ENCODE measurements at places on chromosomes 6 and 20.

DNA sequence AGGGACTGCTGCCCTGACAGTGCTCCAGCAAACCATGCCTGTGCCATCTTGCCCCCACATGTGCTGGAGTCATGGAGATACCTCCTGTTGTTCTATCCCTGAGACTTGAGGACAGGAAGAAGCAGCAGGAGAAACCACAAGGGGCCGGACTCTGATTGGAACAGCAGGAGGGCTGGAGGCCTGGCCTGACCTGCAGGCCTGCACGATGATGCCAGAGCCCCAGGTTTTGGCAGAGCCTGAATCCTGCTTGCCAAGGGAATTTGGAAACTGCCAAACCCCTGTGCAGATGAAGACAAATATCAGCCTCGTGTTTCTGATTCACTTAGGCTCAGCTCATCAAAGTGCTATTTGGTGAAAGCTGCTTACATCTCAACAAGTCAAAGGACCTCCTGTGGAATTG, 177.6 kb downstream of the MAFB start:
- no peak for DNase-seq

- DNase-seq, result peak; percentile 94
These were observed 7.1 kb downstream of the RBM38 start for GRCh38 chr20:57398231-57398821.

DNA sequence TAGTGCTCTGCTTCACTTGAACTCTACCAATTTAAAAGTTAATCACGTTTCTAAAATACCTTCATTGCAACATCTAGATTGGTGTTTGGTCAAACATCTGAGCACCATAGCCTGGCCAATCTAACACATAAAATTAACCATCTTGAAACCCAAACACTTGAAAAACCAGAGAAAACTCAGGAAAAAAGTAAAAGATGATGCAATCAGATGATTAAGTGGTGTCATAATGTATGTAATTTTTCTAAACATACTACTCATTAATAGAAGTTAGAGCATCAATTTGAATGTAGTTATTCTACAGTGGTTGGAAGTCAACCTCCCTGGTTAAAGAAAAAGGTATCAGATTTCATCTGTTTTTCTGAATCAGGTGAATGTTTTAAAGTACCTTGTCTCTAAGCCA, 228.6 kb upstream of the ID4 start:
- DNase-seq, result no peak

GRCh38 chr6:118708055-118708454, 56.7 kb upstream of the CEP85L start:
- peak; percentile 22 for DNase-seq

DNA sequence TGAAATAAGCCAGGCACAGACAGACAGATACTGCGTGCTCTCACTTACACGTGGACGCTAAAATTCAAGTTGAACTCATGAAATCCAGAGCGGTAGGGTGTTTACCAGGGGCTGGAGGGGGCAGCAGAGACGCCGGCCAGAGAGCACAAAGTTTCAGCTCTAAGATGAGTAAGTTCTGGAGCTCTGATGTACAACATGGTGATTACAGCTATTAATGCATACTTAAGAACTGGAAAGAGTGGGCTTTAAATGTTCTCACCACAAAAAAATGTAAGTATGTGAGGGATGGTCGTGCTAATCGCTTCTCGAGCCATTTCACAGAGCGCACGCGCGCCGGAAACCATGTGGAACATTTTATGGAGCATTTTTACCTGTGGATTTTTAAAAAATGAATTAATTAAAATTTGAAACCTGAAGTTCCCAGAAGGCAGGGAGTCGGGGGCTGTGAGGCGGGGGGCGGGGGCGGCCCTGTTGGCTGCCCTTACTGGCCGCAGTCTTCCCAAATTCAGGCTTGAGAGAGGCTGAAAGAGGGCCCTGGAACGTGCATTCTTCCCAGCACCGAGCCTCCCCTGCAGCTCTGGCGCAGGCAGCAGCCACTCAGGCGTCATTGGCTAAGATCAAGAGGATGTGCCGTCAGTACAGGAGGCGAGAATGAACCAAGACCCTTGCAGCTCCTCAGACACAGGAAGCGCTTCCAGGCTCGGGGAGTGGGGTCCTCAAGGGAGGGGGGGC, 8.5 kb upstream of the SLCO4A1 start:
- DNase-seq, result no peak

DNA sequence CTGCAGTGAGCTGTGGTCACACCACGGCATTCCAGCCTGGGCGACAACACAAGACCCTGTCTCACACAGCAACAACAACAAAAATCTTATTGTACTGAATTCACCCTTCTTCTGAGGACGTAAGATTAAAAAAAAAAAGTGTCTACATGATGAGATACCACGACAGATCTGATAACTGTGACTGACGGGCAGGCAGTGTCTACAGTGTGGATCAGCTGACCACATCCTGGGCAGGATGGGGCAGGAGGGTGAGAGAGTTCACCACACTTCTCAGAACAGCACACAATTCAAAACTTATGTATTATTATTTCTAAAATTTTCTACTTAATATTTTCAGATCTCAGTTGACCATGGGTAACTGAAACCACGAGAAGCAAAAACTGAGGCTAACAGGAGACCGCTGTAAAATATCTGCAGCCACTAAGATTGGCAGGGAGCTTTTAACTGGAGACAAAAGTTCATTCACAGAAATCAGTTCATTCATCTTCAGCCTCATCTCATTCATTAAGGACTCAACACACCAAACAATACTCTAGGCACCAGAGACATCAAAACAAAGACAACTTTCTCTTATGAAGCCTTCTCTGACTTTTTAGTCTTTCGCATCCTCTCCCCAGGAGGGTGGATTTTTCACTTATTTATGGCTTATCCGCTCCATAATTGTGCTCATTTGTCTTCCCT, 15.7 kb upstream of the NHSL1 start:
- DNase-seq, result peak; percentile 50

GRCh38 chr6:85460154-85460920, 10.5 kb downstream of the NT5E start:
- no peak for DNase-seq

DNA sequence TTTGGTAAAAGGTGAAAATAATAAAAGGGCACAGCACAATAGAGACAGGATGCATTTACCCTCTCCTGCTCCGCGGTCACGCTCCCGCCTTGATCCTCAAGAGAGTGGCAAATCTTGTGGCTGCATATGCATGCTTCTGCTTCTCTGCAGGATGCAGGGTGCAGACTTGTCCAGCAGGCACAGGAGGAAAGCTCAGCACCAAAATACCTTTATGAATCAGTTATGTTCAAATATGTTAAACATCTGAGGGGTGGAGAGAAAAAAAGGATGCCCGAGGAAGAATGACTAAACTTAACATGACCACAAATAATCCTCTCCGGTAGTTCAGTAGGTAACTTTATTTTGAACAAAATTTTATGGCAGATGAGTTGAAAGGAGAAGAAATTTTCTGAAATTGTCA, 366.1 kb upstream of the SOX4 start:
- no peak for DNase-seq

- DNase-seq, result no peak
These were observed 185.7 kb downstream of the SASH1 start for GRCh38 chr6:148528292-148528691.

DNA sequence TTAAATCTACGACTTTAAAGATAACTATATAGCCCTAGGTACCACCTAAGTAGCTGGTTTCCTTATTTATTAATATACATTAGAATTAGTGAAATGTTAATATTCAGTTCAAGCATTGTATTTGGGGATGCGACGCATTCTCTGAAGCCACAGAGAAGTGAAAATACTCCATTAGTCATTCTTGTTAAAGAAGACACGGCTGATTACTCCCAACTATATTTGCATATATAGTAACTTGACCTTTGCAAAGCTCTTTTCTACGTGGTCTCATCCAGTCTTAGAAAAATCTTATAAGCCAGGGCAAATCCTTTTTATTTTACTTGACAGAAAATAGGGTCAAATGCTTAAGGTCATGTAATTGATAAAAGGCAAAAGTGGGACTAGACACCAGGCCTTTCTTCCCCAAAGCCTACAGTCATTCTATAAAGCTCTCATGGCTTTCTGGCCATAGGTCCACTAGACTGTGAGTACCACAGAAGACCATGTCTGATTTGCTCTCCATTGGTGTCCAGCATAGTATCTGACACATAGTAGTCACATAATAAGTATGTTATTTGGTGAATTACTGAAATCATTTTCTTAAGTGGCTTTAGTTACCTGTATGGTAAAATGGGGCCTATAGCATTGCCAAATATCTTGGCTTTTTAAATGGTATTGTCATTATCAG, 11.3 kb downstream of the ZHX3 start:
- no peak for DNase-seq

GRCh38 chr6:143370812-143371370, 79.6 kb downstream of the ADAT2 start:
- no peak for DNase-seq

DNA sequence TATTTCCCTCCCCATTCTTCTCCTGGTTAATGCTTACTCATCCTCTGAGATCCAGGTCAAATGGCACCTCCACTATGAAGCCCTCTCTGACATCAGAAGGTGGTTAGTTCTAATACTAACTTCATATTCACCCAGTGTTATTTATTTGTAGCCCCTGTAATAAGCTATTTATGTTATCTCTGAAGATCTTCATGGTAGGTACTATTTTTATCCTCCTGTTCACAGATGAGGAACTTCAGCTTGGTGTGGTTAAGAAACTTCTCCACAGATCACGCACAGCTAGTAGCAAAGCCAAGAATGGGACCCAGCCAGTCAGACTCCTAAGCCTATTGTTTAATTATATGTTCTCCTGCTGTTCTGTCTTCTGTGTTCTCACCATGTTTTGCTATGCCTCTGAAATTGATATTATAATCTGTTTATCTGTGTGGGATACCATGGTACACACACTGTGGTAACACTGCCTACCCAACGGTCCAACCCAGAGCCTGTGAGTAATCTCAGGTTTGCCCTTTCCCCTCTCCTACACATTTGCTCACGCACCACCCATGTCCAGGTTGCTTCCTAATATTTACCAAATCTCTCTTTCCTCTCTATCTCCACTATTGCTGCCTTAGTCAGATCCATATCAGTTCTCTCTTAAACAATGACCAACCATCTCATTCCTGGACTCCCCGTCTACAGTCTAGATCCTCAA, 98.4 kb downstream of the IPCEF1 start:
- no peak for DNase-seq

GRCh38 chr6:73285674-73286283, 22.8 kb upstream of the KHDC1 start:
- DNase-seq, result peak; percentile 28

- DNase-seq, result no peak
These were observed 607.1 kb downstream of the COL12A1 start for GRCh38 chr6:74598462-74599393.

DNA sequence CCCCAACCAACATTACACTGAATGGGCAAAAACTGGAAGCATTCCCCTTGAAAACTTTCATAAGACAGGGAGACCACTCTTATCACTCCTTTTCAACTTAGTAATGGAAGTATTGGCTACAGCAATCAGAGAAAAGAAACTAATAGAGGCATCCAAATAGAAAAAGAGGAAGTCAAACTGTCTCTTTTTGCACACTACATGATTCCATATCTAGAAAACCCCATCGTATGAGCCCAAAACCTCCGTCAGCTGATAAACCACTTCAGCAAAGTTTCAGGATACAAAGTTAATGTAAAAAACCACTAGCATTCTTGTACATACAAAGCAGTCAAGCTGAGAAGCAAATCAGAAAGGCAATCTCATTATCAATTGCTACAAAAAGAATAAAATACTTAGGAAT, 580.4 kb upstream of the PTCHD4 start:
- DNase-seq, result no peak

GRCh38 chr6:7769702-7770101, 43.8 kb downstream of the BMP6 start:
- no peak for DNase-seq

DNA sequence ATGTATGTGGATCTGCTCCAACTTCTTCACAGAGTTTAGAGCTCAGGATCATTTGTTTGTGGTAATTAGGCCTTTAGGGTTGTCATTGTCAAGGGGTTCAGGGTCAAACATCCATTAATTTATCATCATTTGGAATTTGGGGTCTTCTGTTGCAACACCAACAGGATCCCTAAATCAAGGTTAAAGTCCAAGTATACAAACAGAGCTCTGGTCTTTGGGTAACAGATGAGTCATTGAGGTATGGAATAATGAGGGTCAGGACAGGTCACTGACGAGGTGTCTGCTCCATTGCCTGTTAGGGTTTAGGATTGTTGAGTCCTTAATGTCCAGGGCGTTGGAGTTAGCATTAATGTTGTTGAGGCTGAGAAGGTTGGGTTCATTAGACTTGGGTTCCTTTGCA, 47.6 kb downstream of the PRND start:
- no peak for DNase-seq

Data from CD4-positive, alpha-beta T cell treated with Interleukin-17A for 1 hour (primary cell).